Fibroblast of skin of back (primary cell): ENCODE measurements at places on chromosomes 6 and 20.

DNA sequence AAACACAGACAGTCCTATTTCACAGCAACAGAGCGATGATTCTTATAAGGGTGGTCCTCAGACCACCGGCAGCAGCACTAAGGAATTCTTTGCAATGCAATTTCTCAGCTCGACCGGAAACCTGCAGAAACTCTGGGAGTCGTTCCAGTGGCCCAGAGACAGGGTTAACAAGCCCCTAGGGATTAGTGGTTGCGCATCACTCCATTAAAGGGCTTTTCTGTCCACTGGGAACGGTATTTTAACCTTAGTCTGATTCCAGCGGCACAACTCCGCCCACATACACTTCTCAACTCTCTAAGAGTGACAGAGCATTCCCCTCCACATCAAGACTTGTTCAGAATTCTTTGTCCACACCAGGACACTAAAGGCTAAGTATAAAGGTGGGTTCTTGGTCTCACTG lies 341.5 kb downstream of the TFAP2A start:
- DNase-seq, result no peak

- DNase-seq, result no peak
These were observed 19.3 kb upstream of the HBS1L start for GRCh38 chr6:135073756-135074393.

- DNase-seq, result no peak
These were observed 230.8 kb downstream of the FOXA2 start for GRCh38 chr20:22353586-22353985.

- DNase-seq, result no peak
These were observed 12.7 kb downstream of the SYTL3 start for GRCh38 chr6:158662607-158662953.

GRCh38 chr6:41680182-41680965 lies 42.1 kb downstream of the MDFI start:
- no peak for DNase-seq
